ENCODE measurements at places on chromosomes 12 and 14.

DNA sequence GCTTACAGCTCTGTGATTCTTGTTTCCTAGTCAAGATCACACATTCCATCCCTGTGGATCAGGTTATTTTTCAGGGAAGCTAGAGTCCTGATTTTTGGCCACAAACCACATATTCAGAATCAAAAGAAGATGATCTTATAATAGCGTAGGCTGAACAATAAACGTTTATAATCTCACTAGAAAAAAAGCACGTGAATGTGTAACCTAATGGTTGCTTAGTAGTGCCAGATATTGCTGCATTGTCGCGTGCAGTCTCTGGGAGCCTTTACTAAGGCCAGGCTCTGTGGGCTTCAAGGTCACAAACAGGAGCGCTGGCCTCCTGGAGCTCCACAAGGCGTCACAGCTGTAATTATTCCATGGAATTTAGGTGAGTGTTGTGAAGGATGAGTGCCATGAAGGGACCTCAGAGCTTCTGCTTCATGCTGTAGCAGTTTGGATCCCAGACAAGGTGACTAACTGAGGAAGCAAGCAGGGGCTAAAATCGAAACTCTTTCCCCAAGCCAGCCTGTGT, 17.4 kb downstream of the CDKN1B start:
- no peak for DNase-seq

DNA sequence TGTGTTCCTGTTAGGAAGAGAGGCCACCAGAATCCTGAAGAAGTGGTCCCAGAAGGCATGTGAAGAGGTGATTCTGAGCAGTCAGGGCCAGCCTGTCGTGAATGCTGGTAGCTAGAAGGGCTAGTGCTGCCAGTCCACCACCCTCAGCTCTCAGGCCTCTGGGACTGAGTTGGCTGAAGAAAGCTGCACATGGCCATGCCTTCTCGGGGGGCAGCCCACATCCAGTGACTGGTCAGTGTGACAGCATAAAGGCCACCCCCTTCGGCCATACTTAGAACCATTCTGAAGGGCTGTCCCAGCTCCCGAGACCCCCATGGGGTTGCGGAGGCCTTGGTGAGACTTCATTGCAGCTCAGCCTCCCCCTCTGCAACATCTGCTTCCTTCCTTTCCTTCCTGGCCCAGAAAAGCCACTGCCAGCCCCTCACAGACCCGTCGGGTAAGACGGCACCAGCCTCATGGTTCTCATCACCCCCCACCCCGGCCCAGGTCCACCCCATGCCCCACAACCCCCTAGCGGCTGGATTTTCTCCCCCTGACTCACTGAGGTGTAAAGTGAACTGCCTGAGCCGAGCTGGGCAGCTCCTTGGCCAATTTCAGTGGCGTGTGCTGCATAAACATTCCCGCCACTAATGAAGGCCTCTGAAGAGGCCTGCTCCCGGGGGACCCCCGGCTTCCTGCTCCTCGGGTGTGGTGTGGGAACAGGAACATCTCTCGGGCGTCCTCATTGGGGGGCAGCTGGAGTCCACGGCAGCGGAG, 49.5 kb upstream of the DIO3 start:
- DNase-seq: no peak

- no peak for DNase-seq
Observed at GRCh38 chr14:99621948-99622347, 17.9 kb upstream of the CCDC85C start.

DNA sequence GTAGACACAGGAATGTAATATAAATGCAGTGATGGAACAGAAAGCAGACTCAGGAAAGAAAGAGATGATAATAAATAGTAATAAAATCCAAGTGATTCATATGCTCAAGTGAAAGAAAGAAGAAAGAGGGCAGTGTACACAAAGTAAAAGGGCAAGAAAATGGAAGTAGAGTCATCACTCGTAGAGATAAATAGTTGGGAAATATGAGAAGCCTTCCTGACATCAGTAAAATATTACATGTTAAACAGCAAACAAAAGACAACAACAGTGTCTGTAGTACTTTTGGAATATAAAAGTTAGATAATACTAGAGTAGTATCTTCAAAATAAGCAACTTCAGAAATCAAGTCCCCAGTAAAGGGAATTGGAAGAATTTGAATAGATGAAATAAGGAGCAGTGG, 412.3 kb downstream of the RAD51B start:
- DNase-seq: no peak

- no peak for DNase-seq
Observed at GRCh38 chr14:99598774-99599173, 5.2 kb downstream of the CCDC85C start.

DNA sequence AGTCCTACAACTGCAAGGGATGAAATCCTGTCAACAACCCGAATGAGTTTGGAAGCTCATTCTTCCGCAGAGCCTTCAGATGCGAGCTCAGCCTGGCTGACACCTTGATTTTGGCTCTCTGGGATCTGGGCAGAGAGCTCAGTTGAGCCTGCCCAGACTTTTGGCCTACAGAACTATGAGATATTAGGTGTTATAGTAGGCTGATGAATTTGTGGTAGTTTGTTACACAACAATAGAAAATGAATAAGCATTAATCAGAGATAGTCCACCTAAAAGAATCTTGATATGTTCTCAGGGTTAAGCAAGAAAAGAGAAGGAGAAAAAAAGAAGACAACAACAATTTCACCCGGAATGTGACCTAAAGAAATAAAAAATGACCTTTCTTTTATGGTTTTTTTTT, 30.4 kb upstream of the GZMB start:
- no peak for DNase-seq

- DNase-seq: no peak
Observed at GRCh38 chr12:93763746-93764147, 86.6 kb downstream of the CRADD start.

DNA sequence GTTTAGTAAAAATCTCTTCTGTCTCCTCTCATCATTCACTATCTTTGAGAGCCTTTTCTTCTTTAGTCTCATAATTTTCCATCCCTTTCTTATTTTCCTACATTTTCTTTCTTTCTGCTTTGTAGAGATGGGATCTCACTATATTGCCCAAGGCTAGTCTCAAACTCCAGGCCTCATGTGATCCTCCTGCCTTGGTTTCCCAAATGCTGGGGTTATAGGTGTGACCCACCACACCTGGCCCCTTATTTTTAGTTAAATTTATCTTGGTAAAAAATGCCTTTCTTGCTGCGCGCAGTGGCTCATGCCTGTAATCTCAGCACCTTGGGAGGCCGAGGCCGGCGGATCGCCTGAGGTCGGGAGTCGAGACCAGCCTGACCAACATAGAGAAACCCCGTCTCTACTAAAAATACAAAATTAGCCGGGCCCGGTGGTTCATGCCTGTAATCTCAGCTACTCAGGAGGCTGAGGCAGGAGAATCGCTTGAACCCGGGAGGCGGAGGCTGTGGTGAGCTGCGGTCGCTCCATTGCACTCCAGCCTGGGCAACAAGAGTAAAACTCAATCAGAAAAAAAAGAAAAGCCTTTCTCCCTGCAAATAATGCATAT, 996 bp downstream of the SLC2A3 start:
- peak; percentile 56 for DNase-seq

- DNase-seq: peak; percentile 25
Observed at GRCh38 chr12:54993181-54993835, 8.7 kb upstream of the TESPA1 start.

GRCh38 chr14:94052662-94053061, 26.5 kb downstream of the OTUB2 start:
- DNase-seq: no peak

DNA sequence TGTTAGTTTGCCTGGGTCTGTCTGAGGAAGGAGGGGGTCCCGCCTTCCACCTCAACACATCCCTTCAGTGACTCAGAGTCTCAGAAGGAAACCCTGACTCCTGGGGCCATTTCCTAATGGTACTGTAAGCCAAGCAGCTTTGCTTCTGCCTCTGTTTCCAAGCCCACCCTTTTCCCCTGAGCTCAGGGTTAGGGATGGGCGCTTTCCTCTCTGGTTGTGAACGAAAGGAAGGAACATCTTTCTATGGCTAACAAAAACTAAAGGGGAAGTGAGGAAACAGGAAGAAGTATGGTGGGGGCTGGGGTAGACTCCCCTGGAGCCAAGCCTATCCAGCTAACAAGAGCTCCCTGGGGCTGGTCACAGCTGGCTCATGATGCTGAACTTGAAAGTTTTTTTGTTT, 11.6 kb upstream of the UNC119B start:
- no peak for DNase-seq

DNA sequence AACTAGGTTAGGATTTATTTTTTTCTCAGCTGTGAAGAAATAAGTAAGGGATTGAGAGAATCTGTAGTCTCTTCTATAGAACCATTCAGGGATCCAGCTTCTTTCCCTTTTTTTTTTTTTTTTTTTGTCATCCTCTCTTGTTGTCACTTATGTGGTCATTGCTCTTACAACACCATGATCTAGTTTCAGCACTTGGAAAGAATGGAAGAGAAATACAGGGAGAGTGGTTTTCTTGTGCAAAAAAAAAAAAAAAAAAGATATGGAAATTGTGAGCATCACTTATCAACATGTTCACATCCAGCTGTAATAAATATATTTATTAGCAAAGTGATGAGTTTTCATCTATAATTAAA, 599.3 kb downstream of the SLC6A15 start:
- no peak for DNase-seq

- no peak for DNase-seq
Observed at GRCh38 chr14:94021416-94022157, 4.6 kb upstream of the OTUB2 start.

DNA sequence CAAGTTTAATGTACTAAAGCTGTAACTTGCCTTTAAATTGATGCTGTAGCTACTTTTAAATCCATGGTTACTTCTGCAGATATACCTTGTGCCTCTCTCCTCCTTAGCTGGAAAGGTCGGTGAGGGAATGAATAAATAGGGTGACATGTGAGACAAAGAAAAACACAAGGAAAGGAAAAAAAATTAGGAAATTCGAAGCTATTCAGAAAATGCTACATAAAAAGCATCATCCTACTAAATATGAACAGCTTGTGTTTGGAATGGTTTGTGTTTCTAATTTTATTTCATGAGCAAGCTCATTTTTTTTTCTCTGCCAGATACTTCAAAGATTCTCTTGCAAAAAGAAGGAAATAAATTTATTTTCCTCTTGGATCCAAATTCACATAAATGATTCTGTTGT, 186.3 kb upstream of the NUDT4 start:
- no peak for DNase-seq

- DNase-seq: no peak
Observed at GRCh38 chr12:121427556-121428050, 27.7 kb downstream of the RNF34 start.

DNA sequence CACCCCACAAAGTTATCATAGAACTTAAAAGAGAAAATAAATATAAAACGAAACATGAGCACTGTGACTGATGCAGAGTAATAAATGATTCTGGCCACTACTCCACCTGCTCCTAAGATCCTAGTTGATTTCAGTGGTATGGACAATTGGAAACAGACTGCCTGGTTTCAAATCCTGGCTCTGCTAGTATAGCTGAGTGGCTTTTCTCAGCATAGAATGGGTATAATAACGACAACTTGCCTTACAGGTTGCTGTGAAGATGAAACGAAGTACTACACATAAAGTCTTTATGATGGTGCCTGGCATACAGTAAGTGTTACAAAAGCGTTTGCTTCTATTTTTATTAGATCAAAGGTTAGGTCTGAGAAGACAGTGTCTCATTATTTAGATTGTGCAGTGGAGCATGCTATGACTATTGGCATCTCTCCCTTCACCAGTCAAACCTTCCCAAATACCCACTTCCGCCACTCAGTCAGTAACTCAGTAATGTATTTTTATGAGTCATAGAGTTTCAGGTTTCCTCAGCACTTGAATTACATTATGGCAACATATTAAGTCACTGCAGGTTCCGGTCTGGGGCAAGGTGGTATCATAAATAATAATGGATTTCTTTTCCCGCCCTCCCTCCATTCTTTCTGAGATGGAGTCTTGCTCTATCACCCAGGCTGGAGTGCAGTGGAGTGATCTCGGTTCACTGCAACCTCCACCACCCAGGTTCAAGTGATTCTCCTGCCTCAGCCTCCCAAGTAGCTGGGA, 29.7 kb upstream of the NR2C1 start:
- peak; percentile 63 for DNase-seq

GRCh38 chr14:68253160-68253780, 433.7 kb downstream of the RAD51B start:
- DNase-seq: no peak

GRCh38 chr12:32205731-32206130, 99.1 kb downstream of the BICD1 start:
- no peak for DNase-seq

DNA sequence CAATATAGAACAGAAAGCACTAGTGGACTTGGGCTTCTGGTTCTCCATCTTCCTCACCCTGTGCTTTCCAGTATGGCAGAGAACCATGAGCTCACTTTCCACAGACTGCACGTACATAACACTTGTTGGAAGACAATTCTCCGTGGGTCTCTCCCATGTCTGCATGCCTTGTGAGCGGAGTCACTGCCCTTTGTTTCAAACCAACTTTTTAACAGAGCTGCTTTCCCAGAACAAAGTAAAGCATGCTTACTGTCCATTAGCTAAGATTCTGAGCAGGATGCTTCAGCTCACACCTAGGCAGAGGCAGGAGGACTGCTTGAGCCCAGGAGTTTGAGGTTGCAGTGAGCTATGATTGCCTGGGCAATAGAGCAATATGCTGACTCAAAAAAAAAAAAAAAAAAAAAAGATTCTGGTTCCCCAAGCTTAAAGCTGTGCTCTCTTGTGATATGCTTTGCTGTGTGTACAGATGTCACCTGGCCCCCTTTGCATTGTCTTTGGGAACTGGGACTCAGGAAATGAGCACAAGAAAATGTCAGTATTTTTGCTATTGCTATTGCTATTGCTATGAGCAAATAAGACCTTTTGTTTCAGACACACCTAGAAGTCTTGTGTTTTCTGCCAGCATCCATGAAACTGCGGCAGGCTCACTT, 54.6 kb upstream of the PTGR2 start:
- no peak for DNase-seq

DNA sequence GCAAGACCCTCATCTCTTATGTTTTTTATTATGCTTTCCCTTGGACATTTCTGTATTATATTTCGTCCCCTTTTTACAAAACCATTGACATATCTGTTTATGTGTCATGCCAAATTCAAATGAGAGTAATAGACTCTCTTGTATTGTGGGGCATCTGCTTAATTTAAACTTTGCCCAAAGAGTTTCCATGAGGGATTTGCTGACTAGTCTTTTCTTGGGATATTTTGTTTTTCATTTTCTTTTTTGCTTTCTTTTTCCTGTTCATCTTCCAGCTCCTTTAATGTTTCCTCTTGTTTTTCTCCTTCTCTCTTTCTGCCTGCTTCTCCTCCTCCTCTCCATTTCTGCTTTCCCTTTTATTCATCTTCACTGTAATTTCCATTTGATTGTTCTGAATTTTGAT, 13.8 kb upstream of the ZNF26 start:
- no peak for DNase-seq
